Tibial artery (tissue), 4 donors: ENCODE measurements at places on chromosomes 2 and 18.

- H3K27ac ChIP-seq = no peak overlapping the region
- no peaks in the 10 kb centered on the region for H3K4me1 ChIP-seq
- H3K4me3 ChIP-seq = no peak overlapping the region
- H3K36me3 ChIP-seq = no peaks in the 10 kb centered on the region
Measured at GRCh38 chr2:135037831-135038230, 9.4 kb downstream of the MAP3K19 start.

GRCh38 chr2:145116834-145117725 is 597.2 kb upstream of the ZEB2 start:
- no peaks in the 10 kb centered on the region for H3K27me3 ChIP-seq
- H3K4me1 ChIP-seq = peaks cover 18% of the 10 kb centered on the region
- no peak overlapping the region for H3K4me3 ChIP-seq
- no peaks in the 10 kb centered on the region for H3K36me3 ChIP-seq
- DNase-seq = no peak

DNA sequence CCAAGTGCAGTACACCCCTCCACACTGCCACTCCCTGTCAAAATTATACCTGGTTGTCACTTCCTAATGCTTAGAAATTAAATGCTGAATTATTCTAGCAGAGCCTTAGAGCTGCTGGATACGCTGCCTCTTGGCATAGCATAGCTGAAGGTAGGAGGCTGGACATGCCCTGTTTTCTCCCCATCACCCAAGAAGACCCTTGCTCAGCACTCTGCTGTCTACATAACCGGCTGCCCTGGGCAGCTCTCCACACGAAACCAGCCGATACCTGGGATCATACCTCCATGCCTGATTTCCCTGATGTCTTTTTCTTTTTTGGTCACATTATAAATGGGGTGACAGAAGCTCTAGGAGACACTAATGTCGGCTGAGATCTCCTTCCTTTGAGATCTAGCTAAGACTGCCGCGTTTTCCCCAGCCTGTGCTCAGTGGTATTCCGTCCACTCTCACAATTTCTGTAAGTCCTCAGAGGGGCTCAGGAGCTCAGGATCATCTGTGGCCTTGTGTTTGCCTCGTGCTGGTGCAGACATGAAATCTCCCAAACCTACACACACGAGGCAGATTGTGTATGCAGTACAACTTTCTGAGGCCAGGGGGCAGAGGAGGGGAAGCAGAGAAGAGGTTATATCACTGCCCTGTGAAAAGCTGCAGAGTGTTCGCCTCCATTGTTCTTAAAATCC is 13.5 kb upstream of the ZAP70 start:
- peaks cover 11% of the 10 kb centered on the region for H3K36me3 ChIP-seq
- H3K4me1 ChIP-seq = peaks cover 5% of the 10 kb centered on the region
- no peak for DNase-seq

- no peaks in the 10 kb centered on the region for H3K36me3 ChIP-seq
- H3K4me3 ChIP-seq = no peak overlapping the region
- no peak overlapping the region for H3K27ac ChIP-seq
- H3K4me1 ChIP-seq = peaks cover 12% of the 10 kb centered on the region
Measured at GRCh38 chr2:86308984-86309695, 28.3 kb downstream of the REEP1 start.

DNA sequence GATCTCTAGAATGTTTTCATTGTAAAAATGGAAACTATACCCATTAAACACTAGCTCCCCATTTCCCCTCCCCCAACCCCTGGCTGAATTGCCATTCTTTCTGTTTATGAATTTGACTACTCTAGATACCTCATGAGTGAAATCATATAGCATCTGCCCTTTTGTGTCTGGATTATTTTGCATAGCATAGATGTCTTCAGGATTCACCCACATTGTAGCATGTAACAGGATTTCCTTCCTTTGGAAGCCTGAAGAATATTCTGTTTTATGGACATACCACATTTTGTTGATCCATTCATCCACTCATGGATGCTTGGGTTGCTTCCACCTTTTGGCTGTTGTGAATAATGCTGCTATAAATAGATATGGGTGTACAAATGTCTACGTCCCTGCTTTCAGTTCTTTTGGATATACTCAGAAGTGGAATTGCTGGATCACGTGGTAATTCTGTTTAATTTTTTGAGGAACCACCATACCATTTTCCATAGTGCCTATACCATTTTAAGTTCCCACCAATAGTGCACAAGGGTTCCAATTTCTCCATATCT is 7.7 kb upstream of the ASB1 start:
- no peak overlapping the region for H3K4me3 ChIP-seq
- no peak overlapping the region for H3K27ac ChIP-seq
- H3K36me3 ChIP-seq = no peaks in the 10 kb centered on the region
- H3K4me1 ChIP-seq = peaks cover 20% of the 10 kb centered on the region

DNA sequence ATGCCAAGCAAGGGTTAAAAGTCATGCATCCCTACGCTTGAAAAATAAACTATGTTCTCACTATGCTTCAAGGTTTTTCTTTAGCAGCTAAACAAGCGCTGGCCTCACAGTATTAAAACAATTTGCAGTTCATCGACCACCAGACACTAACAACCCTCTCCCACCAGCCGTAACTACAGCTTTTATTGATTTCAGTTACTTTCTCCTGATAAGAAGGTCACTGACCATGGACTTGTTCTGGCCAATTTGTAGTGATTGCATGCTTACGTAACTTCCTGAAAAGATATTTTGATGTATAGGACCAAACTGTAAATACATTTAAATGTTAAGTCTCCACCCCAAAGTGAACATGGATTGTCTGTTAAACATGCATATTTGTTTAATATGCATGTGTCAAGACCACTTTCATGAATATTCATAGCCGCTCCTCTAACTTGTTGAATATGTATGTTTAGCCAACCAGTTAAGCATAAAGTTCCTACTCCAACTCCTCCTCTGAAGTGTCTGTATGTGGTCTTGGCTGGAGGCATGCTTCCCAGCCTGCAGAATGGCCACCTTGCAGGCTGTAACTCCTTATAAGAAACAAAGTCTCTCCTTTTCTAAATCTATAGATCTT is 1.7 kb upstream of the THOC1 start:
- H3K27me3 ChIP-seq = no peaks in the 10 kb centered on the region
- H3K4me1 ChIP-seq = no peaks in the 10 kb centered on the region
- no peak overlapping the region for H3K27ac ChIP-seq
- no peak overlapping the region for H3K4me3 ChIP-seq

GRCh38 chr2:85156619-85157018 is 23.4 kb downstream of the TCF7L1 start:
- DNase-seq = no peak
- H3K27ac ChIP-seq = no peak overlapping the region
- no peaks in the 10 kb centered on the region for H3K27me3 ChIP-seq
- no peaks in the 10 kb centered on the region for H3K36me3 ChIP-seq
- no peak overlapping the region for H3K4me3 ChIP-seq
- peaks cover 49% of the 10 kb centered on the region for H3K4me1 ChIP-seq

- DNase-seq = no peak
- H3K27ac ChIP-seq = no peak overlapping the region
- peaks cover 25% of the 10 kb centered on the region for H3K27me3 ChIP-seq
- no peaks in the 10 kb centered on the region for H3K4me1 ChIP-seq
Measured at GRCh38 chr2:240946654-240947053, 40.5 kb downstream of the CROCC2 start.

DNA sequence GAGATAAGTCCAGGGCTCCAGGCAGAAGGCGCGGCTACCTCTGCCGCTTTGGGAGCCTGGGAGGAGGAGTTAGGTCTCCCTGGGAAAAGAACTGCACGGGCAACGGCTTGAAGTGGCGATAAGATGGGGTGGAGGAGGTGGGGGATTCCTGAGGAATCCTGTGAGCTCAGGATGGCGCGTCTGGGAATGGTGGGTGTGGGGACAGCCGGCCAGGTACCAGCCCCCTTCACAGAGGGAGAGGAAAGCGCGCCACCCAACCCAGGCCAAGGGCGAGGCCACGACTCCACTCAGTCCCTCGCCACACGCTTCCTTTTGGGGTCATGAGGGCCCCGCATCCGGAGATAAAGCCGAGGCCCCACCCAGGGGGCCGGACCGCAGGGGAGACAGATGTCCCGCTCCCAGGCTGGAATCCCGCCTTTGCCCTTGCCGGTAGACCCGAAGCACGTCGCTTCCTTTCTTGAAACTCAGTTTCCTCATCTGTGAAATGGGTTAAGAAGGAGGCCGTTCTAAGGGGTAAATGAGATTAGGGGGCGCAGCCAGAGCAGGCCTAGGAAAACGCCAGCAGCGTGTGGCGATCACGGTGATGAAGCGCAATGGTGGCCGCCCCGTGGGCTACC is 1.7 kb upstream of the CTDSP1 start:
- peaks cover 40% of the 10 kb centered on the region for H3K4me1 ChIP-seq
- H3K27me3 ChIP-seq = no peaks in the 10 kb centered on the region
- H3K27ac ChIP-seq = peak overlapping the region; percentile 100
- peak overlapping the region; percentile 91 for H3K4me3 ChIP-seq
- H3K36me3 ChIP-seq = peaks cover 9% of the 10 kb centered on the region

DNA sequence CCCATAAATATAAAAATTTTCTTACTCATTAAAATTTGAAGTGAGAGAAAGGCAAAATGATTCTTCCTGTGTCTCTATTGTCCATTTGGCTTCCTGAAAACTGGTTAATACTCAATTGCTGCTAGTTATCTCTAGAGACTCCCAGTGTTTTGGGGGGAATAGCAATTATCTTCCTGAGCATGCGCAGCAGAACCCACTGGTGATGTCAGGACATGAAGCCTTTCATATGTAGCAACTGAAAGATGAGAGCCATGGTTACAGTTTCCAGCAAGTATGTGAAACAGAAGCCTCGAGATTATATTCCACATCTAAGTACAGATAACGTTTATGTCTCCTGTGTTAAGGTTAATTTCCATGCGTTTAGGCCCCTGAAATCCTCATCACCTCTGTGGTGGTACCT is 254.3 kb upstream of the FIGN start:
- H3K27me3 ChIP-seq = no peaks in the 10 kb centered on the region
- DNase-seq = no peak
- H3K4me1 ChIP-seq = no peaks in the 10 kb centered on the region
- no peak overlapping the region for H3K4me3 ChIP-seq
- H3K27ac ChIP-seq = no peak overlapping the region

DNA sequence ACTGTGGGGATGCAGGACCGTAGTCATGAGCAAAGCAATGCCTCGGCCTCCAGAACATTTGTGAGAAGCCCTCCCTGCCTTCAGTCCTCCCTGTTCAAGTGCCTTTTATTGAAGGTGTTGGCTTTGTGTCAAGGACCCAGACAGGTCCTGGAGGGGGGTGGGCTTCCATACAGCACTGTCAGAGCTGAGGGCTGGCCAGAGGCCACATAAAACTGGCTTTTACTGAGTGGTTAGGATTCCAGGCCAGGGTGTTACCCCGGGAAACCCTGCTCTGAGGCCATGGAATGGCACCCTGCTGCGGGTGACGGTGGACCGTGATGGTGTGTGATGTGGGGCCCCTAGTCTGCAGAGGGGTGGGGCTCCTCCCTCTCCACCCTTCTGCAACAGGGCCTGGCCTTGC is 41.6 kb downstream of the TOGARAM2 start:
- H3K4me3 ChIP-seq = no peak overlapping the region
- no peak overlapping the region for H3K27ac ChIP-seq
- H3K27me3 ChIP-seq = no peaks in the 10 kb centered on the region
- no peaks in the 10 kb centered on the region for H3K4me1 ChIP-seq

DNA sequence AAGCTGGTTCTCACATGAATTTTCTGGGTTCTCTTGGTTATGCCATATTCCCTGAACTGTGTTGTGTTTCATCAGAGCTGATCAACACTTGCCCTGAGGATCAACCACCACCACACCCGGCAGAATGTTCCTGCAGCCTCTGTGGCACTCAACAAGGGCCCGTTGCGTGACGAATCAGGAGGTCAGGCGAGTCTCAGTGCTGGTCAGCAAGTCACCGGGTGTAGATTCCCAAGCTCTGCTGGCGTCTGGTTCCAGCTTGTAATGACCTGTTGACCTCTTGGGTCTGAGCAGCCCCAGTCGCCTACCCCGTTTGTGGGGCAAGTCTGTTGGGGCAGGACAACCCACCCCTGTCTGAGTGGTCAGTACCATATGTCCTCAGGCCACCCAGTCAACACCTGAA is 46.0 kb downstream of the ADCY3 start:
- peaks cover 34% of the 10 kb centered on the region for H3K4me1 ChIP-seq
- H3K27me3 ChIP-seq = no peaks in the 10 kb centered on the region
- H3K4me3 ChIP-seq = no peak overlapping the region
- DNase-seq = no peak

DNA sequence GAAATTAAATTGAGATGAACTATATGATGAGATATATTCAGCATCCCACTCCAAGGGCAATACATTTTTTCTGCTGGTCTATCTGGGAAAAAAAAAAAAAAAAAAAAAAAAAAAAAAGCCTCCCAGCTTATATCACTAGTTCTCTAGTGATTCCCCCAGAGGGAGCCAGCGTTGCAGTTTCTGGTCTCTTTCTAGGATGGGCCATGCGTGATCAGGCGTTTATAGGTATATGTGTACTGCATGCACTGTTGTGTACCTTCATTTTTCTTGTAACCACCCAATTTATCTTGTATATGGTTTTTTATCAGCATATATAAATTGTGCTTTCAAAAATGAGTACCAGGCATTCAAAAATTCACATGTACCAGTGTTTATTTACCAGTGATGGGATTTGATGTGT is 35.1 kb downstream of the DCDC2C start:
- no peak overlapping the region for H3K27ac ChIP-seq
- H3K4me1 ChIP-seq = no peaks in the 10 kb centered on the region
- no peaks in the 10 kb centered on the region for H3K27me3 ChIP-seq
- H3K36me3 ChIP-seq = no peaks in the 10 kb centered on the region
- H3K4me3 ChIP-seq = no peak overlapping the region

- H3K27me3 ChIP-seq = no peaks in the 10 kb centered on the region
- no peak overlapping the region for H3K4me3 ChIP-seq
- H3K27ac ChIP-seq = no peak overlapping the region
- H3K4me1 ChIP-seq = no peaks in the 10 kb centered on the region
Measured at GRCh38 chr18:58402247-58402646, 226.6 kb downstream of the ALPK2 start.

DNA sequence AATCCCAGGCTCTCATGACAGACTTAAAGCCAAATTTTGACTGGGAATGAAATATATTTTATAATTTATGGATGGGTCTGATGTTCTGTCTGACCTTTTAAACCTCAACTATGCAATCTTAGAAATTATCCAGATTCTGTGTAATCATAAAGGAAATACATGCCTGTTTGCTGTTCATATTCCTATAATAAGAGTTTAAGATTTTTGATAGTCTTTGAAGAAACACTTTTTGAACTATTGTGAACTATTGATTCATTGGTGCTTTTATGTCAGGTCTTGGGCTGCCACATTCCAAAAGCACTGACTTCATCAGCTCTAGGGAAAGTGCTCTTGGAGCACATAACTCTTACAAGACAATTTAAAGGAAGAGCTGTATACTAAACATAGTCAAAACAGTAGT is 64.2 kb downstream of the CCDC150 start:
- H3K36me3 ChIP-seq = no peaks in the 10 kb centered on the region
- H3K4me3 ChIP-seq = no peak overlapping the region
- H3K27ac ChIP-seq = no peak overlapping the region
- no peak for DNase-seq
- H3K4me1 ChIP-seq = no peaks in the 10 kb centered on the region
